ENCODE measurements at places on chromosomes 4 and X.

DNA sequence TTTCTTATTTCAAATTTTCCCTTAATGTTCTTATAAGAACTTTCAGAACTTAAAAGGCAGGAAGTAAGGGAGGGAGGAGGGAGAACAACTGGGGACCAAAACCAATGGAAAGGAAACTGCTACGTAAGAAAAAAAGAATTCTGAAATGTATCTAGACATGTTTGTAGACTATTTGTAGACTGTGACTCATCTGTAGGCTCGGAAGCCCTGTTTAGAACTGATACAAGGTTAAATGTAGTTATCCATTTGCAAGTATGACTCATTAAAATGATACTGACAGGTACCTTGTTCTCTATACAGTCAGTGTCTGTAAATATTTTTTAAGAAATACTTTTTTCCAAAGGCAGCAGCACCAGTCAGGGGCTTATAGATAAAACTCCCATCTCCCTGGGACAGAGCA is 202.0 kb downstream of the DHX15 start:
- no peak for DNase-seq

DNA sequence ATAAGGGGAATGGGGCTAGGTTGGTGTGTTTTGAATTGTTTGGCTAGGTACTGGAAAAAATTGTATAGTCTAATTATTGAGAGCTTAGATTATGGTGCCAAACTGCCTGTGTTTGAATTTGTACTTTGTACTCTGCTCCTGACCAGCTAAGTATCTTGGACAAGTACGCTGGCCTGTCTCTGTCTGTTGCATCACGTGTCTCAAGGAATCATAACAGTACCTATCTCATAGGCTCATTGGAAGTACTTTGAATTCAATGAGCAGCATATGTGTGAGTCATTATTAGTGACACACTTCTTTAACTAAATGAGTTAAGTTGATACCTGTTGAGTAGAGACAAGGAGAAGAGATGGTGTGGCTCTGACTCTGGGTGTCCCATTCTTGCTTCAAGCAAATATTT is 69.5 kb upstream of the MND1 start:
- DNase-seq, result no peak

DNA sequence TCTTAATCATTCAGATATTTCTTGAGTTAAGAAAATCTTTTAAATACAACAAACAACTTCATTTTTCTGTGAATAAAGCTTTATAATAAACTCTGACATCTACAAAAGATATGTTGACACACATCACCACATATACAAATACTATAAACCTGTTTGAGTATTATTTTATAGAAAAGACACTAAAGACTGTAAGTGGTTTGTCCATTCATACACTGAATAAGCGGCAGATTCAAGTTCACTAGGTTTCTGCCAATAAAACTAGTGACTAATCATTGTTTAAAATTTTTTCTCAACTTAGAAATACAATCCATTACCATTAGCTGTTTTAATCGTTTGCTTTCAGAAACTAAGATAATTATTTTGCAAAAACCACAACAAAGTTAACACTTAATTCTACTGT is 1900.0 kb downstream of the C4orf33 start:
- no peak for DNase-seq

DNA sequence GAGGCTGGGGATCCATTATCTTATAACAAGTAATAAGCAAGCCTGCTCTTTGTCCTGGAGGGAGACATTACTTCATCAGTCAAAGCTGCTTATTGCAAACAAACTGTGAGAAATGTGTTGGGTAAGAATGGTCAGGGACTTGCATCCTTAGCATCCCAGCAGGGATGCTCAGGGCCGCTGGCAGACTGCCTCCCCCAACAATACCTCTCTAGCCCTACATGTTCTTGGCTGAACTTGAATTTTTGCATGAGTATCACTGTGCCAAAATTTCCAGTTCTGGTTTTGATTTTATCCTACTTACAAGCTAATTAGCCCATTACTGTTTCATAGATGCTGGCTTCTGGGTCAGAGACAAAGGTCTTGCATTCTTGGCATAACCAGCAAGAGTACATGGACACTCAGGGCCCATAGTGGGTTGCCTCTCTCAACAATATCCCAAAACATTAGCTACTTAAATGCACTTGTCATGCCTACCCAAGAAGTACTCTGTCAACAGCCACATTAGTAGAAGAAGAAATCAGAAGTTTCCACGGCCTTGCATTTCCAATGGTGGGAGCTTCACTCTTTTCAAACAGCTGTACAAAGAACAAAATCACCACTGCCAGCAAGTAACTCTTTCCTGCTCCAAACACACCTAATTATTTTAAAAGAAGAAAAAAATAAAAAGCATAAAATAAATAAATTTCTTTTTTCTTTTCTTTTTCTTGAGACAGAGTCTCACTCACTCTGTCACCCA is 41.9 kb upstream of the NEUROG2 start:
- DNase-seq, result no peak

- no peak for DNase-seq
These were observed 57.2 kb downstream of the USP38 start for GRCh38 chr4:143241892-143242291.

DNA sequence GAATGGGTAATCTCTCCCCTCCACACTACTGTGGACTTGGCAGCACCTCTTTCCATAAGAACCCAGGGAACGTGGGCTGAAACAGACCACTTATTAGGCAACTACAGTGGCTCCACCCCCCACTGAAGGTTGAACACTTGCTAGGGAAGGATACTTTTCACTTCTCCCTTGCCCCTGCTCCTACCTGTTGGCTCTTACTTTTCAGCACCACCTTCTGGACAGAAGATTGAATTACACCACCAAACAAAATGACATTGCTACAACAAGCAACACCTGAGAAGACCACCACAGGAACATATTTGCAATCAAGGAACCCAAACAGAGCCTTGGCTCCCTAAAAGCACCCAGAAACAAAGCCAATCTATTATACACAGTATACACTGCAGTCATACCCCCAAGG is 132.1 kb upstream of the CXCL13 start:
- DNase-seq, result peak; percentile 7

DNA sequence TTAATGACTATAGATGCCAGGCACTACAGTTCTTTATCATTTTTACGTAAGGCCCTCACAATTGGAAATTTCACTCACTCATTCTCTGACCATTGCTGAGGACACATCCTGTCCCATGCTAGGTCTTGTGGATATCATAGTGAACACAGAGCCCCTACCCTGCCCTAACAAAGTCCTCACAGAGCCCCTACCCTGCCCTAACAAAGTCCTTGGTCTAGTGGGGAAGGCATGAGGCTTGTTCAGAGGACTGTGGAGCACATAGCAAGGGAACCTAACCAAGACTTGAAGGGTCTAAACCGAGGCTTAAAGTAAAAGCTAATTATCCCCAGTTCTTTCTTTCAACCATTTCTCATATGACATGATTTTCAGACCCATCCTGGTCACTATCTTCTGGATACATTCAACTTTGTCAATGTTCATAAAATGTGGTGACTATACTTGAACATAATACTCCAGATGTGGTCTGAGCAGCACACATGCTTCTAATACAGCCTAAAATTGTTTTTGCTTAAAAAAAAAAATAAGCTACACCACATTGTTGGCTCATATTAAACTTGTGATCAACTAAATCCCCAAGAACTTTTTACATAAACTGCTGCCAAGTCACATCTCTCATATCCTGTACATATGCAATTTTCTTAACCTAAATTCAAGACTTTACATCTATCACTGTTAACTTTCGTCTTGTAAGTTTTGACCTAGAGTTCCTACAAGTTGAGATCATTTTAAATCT is 77.0 kb downstream of the GPC3 start:
- DNase-seq, result no peak
